ENCODE measurements at places on chromosomes 16 and 17.

- no peak for DNase-seq
Measured at GRCh38 chr17:14745541-14745940, 444.7 kb downstream of the HS3ST3B1 start.

- DNase-seq = no peak
Measured at GRCh38 chr16:19850131-19850817, 34.4 kb downstream of the GPRC5B start.

GRCh38 chr17:41284546-41284945 lies 9.0 kb downstream of the KRTAP9-7 start:
- DNase-seq = no peak

- no peak for DNase-seq
Measured at GRCh38 chr17:28549236-28550132, 2.9 kb downstream of the UNC119 start.

DNA sequence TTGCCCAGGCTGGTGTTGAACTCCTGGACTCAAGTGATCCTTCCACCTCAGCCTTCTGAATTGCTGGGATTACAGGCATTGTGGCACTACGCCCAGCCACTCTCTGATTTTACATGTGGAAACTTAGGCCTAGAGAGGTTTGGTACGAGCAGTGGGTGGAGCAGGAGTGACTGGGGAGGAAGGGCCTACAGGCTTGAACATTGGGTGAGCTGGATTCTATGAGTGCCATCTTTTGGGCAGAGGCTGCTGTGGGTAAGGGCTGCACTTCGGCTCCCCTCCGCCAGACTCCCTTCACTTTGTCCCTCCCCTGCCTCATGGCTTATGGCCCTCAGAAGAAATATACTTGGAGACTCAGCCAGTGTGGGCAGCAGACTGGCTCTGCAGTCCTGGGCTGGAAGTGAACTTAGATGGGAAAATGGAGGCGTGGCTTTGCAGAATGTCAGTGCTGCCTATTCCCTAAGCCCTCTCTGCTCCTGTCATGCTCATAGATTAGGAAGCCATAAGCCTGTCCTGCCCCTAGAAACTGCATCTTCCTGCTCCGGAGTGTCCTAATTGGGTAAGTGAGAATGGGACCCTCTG lies 9.5 kb upstream of the MRC2 start:
- DNase-seq = no peak

DNA sequence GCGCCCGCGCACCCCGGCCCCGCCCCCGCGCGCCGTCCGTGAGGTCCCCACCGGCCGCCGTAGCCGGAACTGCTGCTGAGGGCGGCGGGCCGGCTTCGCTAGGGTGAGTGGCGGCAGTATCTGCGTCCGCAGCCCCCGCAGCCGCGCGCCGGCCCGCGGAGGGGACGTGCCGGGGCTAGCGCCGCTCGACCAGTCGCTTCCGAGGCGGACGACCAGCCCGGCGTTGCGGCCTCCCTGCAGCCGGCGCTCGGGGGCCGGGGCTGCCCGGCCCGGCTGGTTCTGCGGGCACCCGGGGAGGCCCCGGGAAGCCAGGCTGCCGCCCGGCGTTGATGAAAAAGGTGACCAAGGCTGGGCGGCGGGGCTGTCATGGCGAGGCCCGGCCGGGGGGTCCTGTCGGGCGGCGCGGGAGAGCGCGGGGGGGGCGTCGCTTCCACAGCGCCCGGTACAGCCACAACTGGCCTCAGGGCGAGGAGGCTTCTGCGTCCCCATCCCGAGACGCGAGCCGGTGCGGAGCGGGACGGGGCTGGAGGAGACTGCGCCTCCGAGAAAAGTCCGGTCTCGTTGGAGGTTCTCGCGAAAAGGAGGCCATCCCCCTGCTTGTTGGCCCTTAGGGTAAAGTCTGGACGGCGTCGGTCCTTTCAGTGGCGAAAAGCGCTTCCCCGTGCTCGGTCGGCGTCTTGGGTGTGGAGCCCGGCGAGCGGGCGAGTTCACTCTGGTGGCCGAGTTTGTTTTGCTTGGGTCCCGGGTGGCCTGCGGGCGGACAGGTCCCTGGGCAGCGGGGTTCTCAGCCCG lies at the start of gene CRAMP1:
Gene CRAMP1 (plus strand): TSS at position 41 of the 792 bp plus-strand sequence. CDS start 2,280 bp downstream, outside the sequence.
- DNase-seq = no peak

DNA sequence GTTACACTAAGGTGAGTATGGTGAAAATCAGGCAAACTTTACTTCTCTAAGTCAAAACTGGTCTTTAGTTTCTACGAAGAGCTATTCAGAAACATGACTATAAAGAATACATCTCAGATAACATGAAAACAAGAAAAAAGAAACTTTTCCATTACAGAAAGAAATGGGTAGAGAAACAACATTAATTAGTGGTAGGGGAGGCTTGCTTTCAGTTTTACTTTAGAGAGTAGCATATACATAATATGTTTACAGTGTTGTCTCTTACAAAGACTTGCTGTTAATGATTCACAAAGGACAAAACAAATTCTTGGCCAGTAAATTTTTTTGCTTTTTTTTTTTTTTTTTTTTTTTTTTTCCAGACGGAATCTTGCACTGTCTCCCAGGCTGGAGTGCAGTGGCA lies 34.2 kb downstream of the CRLF3 start:
- DNase-seq = no peak

DNA sequence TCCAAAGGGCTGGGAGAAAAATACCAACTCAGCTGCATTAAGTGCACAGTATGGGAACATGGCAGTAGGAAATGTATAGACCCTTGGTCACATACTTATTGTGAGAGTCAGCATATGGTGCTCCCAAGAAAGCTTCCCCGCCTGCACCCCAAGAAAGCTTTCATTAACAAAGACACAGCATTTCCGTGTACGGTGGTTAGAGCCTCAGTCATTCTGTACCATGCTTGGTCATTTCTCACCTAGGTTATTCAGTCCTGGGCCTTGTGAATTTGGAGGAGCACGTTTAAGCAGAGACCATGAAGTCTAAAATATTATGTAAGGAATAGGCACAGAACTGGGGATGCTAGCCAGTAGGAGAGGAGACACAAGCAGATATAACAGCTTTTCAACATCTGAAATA lies 56.1 kb downstream of the ESRP2 start:
- DNase-seq = no peak

DNA sequence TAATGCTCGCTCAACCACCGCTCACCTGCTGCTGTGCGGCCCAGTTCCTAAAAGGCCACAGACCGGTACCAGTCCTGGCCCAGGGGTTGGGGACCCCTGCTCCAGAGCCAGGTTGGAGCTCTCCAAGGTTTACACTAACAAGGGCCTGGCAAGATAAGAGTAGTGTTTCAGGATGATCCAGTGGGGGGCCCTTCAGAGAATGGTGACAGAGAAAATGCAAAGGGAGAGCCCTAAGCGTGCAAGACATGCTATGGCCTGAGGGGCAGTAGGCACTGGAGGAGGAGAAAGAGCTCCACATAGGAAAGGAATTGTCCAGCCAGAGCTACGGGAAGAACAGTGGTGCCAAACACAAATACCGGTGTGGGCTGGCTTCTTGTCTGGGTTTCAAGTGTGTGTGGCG lies 233.4 kb downstream of the STX8 start:
- DNase-seq = no peak

GRCh38 chr16:11692171-11692570 lies 23.9 kb downstream of the SNN start:
- no peak for DNase-seq

DNA sequence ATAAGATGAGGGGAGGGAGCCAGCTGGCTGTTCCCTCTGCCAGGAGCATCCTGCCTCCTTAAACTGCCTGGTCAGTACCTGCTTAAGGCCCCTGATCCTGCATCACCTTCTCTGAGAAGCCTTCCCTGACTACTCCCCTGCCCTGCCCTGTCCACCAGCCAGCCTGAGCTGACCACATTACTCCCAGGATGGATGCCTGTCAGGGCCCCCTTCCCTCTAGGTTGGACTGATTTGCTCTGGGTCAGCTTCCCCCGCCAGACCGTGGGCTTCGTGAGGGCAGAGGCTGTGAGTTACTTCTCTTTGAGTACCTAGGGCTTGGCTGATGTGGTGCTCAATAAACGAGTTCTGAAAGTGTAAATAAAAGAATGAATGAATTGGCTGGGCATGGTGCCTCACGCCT lies 63.3 kb downstream of the WSB1 start:
- no peak for DNase-seq

DNA sequence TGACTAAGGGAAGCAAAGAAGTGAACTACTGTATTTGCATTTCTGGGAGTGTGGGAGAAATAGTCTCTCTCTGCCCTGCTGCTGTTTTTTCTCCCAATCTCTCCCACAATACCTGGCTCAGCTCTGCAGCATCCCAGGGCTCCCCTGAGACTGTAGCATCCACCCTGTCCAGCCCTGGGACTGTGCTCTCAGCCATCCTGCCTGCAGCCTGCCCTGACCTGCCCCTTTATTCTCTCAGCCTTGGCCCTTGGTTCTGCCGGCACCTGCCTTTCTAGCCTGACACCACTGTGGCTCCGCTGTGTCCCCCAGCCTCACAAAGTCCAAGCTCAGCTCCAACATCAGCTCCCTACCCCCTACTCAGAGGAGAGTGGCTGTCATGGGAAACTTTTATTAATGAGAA lies 1.9 kb downstream of the PDILT start:
- DNase-seq = no peak

GRCh38 chr17:77391668-77392375 lies 251.1 kb downstream of the SEC14L1 start:
- DNase-seq = no peak

- DNase-seq = no peak
Measured at GRCh38 chr17:82037889-82038195, 345 bp upstream of the DCXR start.

DNA sequence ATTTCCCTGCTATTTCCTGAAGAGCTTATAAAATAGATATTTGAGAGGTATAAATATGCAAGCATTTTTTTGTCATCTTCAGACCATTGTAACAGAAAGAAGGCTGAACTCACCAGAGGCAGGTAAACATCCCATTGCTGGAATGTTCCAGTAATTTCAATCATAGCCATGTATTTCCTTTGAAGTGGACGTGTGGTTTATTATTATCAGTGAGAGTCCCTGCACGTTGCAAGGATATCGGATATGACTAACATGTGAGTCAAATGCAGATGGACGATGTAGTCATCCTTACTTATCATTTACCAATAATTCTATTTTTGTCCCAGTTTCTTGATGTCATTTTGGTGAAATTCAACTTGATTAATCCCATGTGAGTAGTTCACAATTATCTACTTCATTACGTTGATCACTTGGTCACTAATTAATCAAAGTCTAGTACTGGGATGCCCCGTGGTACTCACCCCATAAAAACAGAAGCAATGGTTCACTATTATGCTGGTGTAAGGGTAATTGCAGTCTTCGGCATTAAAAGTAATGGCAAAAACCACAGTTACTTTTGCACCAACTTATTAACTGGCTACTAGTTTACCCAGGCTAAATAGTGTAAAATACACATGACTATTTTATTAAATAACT lies 89.5 kb downstream of the VAT1L start:
- DNase-seq = no peak

All from pons (tissue), 1 donor.